ENCODE measurements at places on chromosomes 5 and 9.

GRCh38 chr5:19837536-19838174, 150.3 kb downstream of the CDH18 start:
- no peak for DNase-seq

- DNase-seq: no peak
Measured at GRCh38 chr5:135986891-135987401, 32.2 kb upstream of the LECT2 start.

GRCh38 chr9:7811677-7812076, 12.1 kb upstream of the DMAC1 start:
- DNase-seq: no peak

DNA sequence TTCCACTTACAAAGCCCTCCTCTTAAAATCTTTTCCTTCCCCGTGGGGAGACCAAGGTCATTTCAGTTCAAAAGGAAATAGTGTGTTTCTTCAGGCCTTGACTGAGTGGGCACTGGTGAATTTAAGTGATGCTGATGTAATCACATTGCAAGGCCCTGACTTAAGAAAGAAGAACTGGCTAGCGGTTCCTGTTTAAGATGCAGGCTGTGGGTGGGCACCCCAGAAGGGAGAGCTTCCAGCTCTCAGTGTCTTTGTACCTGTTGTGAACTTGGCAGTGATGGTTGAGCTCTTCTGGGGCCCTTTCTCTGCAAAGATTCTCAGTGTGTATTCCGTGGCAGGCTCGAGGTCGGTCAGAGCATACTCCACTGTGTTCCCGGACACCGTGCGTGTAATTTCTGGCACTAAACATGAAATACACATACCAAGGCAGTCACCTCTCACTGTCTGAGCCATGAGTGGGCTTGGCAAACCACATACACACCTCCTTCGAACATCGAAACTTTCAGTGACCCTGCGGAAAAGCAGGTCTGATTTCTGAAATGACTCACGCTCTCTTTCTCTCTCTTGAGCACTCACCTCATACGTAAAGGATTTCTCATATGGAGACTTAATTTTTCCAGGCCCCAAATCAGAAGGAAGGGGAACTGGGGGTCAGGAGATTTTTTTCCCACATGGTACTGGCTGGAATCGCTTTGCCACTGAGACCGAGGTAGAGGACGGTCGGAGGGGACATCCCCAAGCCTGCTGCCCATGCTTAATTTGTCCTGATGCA, 81.9 kb downstream of the TNC start:
- DNase-seq: peak; percentile 21

DNA sequence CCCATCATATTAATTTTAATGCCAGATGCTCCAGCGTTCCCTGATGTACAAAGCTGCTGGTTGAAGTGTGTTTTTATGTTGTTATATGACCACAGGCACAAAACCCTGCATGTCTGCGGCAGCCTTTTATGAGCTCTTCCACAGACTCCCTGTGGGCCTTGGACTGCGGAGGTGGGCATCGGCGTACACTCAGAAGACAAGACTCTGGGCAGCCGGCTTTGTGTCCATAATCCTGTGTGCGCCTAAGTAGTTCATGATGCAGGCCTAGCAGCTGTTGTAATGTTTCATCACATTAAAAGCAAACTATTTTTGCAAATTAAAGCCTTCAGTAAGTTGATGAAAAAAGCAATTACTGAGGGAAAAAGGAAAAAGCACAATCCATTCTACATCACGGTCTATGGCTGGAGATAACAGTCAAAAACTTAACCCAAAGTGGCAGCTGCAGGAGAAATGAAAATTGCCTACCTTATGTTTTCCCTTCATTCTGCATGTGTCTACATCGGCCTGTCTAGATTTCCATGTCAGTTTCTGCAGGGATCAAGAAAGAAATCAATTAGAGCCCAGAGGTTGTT, 78.8 kb downstream of the SEMA6A start:
- DNase-seq: no peak

- DNase-seq: no peak
Measured at GRCh38 chr5:150092159-150092787, 5.9 kb upstream of the CSF1R start.

- no peak for DNase-seq
Measured at GRCh38 chr9:137470785-137471184, 11.7 kb upstream of the NSMF start.

DNA sequence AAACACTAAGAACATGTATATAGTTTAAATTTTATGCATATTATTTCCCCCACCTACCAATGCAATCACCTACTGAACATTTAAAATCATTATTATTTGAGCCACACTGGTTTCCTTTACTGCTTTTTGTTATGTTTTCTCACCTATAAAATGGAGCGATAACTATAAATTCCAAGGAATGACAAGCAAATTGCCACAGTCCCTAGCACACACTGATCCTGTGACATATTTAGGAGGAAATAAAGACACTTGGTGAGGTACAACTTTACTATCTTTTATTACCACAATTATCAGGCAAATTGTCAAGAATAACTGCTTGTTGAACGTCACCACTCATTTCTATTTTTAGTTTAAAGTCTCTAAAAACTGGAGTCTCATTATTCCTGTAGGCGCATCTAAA, 1693.6 kb downstream of the EFNA5 start:
- peak; percentile 1 for DNase-seq

GRCh38 chr9:69585571-69585970, 86.6 kb downstream of the APBA1 start:
- DNase-seq: no peak
